Fibroblast of lung (primary cell): ENCODE measurements at places on chromosomes 16 and 17. TPM values are rescaled to one million over a fixed set of nuclear protein-coding genes. Genes with fewer than 3 reads are reported as not detected.

DNA sequence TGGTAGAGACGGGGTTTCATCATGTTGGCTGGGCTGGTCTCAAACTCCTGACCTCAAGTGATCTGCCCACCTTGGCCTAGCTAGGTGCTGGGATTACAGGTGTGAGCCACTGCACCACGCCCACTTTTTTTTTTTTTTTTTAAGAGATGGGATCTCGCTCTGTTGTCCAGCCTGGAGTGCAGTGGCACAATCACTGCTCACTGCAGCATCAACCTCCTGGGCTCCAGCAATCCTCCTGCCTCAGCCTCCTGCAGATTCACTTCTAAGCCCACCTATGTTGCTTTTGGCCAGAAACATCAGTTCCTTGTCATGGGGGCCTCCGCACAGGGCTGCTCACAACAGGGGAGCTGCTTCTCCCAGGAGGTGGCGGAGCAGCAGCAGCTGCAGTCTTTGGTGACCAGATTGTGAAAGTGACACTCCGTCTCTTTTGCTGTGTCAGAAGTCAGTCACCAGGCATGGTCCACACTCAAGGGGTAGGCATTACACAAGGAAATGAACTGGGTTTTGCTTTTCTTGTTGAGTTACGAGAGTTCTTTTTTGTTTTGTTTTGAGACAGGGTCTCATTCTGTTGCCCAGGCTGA is 4.5 kb upstream of the NME4 start:
- no peak for DNase-seq

DNA sequence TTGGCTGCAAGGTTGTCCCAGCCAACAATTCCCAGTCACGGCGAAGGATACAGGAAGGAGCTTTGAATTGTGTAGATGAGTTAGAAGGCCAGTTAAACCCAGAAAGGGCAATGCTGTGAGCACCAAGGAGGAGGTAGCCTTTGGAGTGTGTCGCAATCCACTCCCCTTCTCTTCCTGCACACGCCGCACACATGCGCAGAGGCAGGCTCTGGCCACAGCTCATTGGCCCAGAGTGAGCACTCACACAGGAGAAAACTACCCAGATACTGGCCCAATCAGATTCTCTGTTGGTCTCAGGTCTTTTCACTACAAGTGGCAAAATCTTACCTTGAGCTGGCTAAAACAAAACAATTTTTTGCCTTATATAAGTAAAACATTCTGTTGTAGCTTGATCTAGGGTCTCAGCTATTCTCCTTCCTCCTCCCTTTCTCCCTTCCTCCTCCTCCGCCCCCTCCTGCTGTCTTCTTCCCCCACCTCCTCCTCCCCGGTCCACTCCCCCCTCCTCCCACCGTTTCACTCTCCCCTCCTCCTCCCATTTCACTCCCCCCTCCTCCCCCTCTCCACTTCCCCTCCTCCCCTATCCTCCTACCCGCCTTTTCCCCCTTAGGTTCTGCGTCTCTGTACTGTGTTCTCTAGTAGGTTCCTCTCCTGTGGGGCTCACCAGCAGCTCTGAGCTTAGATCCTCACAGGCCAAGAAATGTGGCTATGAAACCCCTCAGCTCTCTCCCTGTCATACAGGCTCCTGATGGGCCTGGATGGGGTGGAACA is 344.9 kb downstream of the CPPED1 start:
- no peak for DNase-seq

DNA sequence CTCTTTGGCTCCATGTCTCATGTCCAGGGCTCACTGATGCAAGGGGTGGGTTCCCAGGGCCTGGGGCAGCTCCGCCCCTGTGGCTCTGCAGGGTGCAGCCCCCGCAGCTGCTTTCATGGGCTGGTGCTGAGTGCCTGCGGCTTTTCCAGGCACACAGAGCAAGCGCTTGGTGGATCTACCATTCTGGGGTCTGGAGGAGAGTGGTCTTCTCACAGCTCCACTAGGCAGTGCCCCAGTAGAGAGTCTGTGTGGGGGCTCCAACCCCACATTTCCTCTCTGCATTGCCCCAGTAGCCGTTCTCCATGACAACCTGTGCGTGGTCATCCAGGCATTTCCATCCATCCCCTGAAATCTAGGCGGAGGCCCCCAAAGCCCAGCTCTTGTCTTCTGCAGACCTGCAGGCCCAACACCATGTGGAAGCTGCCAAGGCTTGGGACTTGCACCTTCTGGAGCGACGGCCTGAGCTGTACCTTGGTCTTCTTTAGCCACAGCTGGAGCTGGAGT is 5.2 kb downstream of the IL32 start:
- DNase-seq = no peak

DNA sequence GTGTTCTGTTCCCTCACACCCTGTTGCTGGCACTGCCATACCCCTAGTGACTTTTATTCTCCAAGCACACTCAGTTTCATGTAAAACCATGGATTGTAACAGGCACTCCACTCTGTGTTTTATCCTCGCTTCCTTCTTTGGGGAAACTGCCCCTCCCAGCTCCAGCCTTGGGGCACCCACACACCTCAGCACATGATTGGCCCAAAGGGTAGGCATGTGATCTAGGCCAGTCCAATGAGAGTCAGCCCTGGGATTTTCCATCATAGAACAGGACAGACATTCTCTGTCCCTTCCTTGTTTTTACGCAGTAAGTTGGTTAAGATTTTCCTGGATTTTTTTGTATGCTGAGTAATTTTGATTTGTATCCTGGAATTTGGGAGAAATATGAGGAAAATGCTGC is 115.4 kb downstream of the C16orf95 start:
- no peak for DNase-seq

GRCh38 chr17:17710728-17711541 is 29.7 kb downstream of the RAI1 start:
- DNase-seq = peak; percentile 83

Gene CREBBP
- 16.2 and 22.6 TPM in 2 replicates for total RNA-seq

Gene CCL4
- not detected in 2 replicates for total RNA-seq
